ENCODE measurements at places on chromosomes 12 and 14.

- no peak for DNase-seq
These were observed 699 bp downstream of the KTN1 start for GRCh38 chr14:55580470-55581341.

DNA sequence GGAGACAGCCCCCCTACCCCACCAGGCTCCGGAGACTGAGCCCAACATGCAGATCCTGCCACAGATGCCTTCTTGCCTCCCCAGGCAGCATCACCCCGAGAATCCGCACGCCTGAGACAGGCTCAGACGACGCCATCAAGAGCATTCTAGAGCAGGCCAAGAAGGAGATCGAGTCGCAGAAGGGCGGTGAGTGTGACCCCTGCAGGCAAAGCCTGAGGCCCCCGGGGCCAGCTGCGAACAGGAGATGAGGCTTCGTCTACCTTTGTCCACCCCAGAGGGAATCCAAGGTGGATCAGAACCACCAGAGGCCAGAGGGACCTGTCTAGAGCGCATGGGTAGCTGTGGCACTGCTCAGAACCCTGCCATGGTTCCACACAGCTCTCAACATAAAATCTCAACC is 56.9 kb downstream of the PHETA1 start:
- no peak for DNase-seq

DNA sequence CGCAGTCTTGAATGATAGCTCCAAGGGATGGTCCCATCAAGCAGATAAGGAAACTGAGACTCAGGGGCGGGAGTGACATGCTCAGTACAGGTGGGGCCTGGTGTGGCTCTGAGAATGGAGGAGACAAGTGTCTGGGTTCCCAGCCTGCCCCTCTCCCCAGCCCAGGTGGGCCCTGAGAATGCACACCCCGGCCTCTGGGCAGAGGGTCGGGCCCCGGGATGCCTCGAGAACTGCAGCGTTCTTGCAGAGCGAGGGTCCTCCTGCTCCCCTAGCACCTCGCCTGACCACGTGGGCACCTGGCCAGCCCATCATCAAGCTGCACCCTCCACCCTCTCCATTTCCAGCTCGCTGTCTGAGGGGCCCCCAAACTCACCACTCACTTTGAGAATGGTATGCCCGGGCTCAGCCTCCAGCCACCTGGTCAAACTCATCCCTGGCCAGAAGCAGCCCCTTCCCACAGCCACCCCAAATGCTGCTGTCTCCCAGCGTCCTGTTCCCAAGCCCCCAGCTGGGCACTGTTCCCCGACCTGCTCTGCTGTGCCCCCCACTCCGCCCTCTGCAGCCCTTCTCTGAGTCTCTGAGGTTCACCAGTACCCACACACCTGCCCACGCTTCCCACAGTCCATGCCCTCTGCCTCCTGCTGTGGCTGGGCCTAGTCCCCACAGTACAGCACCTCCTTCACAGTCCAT is 44.3 kb downstream of the CYP46A1 start:
- DNase-seq, result peak; percentile 62

- DNase-seq, result no peak
These were observed 211.0 kb upstream of the GARIN6 start for GRCh38 chr12:99436584-99436983.

- DNase-seq, result no peak
These were observed 2.0 kb upstream of the SETD1B start for GRCh38 chr12:121801595-121802484.

DNA sequence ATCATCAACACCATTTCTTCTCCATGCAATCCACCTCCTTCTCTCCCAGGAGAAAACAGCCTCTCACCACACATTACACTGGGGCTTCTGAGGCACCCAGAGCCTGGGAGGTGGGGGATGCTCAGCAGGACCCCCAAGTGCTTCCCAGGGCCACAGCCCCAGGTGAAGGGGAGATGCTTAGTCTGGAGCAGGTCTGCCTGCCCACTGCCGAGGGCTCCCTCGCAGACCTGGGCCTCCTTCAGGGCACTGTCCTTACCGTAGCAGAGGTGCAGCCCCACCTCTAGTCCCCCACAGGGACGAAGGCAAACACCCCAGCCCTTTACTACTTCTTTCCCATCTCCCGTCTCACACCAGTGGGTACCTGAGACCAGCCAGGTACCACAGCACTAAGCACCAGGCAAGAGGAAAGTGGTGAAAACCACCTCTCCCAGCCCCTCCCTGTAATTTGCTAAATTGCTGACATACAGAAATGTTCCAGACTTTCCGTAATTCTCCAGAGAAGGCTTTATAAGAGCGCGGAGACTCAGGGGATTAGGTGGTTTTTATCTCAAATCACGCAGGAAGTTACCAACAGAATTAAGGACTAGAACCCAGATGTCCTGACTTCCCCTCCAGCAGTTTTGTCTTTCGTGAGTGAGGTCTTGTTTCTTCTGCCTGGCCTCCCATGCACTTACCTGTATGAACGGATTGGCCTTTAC is 59.0 kb downstream of the PLEKHG3 start:
- DNase-seq, result no peak

DNA sequence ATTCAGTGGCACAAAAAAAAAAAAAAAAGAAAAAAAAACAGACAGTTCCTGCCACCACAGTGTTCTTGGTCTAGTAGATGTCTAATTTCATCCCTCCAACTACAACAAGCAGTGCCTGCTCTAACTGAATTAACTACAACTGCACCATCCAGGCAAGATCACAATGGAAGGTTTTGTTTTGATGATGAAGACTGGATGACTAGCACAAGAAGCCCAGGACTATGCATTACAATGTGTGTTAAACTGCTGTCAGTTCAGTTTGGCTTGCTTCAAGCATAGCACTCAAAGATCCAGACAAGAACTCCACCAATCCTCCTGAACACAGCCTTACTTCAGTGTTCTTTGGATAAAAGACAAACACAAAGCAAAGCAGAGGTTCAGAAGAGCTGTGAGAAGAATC is 279.9 kb downstream of the GRIN2B start:
- DNase-seq, result no peak

GRCh38 chr14:100372357-100373048 is 49.4 kb downstream of the SLC25A47 start:
- no peak for DNase-seq

DNA sequence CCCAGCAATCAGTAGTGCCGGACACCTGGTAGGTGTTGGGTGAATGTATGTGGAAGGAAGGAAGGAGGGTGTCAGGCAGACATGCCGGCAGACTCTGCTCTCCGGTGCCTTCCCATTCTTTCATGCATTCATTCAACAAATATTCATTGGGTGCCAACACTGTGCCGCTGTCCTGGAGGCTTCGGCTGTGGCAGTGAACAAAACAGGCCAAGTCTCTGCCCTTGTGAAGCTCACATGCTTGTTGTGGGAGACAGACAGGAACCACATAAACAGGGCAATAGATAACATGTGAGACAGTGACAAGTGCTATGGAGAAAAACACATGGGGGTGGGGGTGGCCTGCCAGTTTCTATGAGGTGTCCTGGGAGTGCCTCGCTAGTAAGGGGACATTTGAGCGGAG is 56.5 kb upstream of the ATF1 start:
- DNase-seq, result no peak

Measured in vagina (tissue), 2 donors.